NCI-H1694 treated with DMSO at 0.1 percent for 48 hours (cell line): ENCODE measurements at places on chromosomes 1 and 21.

- no peak for DNase-seq
Measured at GRCh38 chr1:39167632-39168209, 36.8 kb upstream of the MACF1 start.

GRCh38 chr1:165240492-165240891, 116.0 kb downstream of the LMX1A start:
- no peak for DNase-seq

GRCh38 chr1:115172270-115172669, 83.0 kb upstream of the TSPAN2 start:
- no peak for DNase-seq

DNA sequence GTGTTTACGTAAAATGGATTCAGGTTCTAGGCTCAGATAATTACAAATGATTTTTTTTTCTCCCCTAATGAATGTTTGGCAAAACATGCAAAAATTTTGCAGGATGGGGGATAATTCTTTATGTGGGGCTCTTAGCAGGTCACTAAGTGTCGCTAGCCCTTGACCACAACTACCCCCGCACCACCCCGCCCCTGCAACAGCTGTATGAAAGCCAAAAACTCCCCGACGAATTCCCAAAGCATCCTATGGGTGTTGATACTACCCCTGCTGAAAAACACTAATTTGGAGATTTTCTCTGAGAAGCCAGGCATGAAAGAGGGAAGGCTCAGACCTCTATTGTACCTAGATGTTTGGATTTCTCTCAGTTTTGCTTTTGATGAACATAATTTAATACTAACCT, 243.0 kb downstream of the TRABD2B start:
- DNase-seq, result no peak

GRCh38 chr1:223153177-223154119, 10.4 kb upstream of the TLR5 start:
- no peak for DNase-seq

DNA sequence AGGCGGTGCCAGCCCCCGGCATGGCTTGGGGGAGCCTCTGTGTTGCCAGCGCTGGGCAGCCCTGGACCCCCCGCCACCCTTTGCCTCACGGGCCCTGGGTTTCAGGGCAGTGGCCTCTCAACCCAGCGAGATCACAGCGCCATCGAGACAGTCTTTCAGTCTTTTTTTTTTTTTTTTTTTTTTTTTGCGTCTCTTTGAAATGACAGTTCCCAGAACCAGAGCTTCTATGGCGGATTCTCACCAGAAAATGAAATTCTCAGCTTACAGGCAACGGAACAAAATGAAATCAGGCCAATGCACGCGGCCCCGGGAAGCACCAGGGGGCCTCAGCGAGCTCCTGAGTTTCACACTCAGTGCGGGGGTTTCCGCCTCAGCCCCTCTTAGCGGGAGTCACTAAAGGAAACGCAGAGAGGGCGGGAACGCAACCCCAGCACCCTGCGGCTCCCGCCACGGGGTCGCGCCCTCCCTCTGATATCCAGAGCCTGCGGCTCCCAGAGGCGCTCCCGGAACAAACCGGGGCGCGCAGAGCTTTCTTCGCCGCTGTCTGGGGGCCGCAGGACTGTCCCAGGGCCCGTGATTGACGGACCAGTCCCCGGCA, 8.0 kb upstream of the COL6A1 start:
- peak; percentile 59 for DNase-seq

DNA sequence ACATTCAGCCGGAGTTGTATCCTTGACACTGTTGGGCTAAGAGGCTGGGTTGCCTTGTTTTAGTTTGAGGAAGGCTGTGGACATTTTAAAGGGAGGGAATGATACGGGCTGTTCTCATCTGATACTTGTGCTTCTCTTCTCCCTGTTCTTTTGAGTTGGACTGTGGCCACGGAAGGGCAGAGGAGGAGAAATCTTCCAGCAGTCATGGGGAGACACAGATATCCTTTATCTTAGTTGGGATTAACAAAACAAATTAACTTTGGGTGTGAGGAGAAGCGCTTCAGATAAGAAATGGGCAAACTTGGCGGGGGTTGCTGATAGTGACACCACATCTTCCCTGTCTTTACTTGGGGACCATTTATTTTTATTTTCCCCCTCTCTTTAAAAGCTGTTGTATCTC, 138.8 kb downstream of the ROR1 start:
- no peak for DNase-seq

DNA sequence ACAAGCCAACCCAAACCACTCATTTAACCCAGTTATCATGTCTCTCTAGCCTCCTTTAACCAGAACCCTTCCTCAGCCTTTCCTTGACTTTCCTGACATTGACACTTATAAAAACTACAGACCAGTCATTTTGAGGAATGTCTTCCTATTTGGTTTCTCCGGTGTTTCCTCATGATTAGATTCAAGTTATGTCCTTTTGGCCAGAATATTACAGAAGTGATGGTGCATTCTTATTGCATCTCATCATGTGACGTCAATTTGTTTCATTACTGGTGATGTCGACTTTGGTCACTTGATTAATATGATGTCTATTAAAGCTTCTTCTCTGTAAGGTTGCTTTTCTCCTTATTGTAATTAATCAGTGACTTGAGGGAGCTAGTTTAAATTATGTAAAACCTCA, 6.1 kb upstream of the RCSD1 start:
- DNase-seq, result no peak

GRCh38 chr21:20554785-20555184, 443.4 kb upstream of the NCAM2 start:
- DNase-seq, result no peak

DNA sequence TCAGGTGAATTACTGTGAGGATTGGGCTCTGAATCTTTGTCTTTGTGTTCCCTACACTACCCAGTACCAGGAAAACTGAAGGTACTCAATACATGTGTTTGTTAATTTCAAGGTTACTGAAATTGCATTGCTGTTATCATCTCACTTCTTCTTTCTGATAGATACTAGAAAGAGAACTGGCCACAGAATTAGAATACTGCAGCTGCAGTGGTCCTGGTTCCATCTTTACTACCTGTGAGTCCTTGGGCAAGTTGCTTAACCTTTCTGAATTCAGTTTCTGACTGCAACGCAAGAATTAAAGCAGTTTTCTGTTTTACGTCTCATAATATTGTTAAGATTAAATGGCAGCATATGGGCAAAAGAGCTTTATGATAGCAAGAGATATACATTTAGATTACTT, 263.5 kb downstream of the LMO4 start:
- DNase-seq, result no peak

GRCh38 chr21:33959680-33960079, 44.1 kb upstream of the ATP5PO start:
- DNase-seq, result no peak

- no peak for DNase-seq
Measured at GRCh38 chr1:39411526-39412478, 79.6 kb upstream of the BMP8A start.

GRCh38 chr1:92478393-92478792, 8.3 kb downstream of the GFI1 start:
- no peak for DNase-seq

- no peak for DNase-seq
Measured at GRCh38 chr1:150532860-150533259, 16.3 kb upstream of the ADAMTSL4 start.

GRCh38 chr1:236209185-236209584, 66.8 kb downstream of the GPR137B start:
- no peak for DNase-seq

GRCh38 chr1:115112496-115113375, 23.4 kb upstream of the TSPAN2 start:
- peak; percentile 8 for DNase-seq

- DNase-seq, result no peak
Measured at GRCh38 chr1:165628147-165628822, 2.7 kb upstream of the MGST3 start.

DNA sequence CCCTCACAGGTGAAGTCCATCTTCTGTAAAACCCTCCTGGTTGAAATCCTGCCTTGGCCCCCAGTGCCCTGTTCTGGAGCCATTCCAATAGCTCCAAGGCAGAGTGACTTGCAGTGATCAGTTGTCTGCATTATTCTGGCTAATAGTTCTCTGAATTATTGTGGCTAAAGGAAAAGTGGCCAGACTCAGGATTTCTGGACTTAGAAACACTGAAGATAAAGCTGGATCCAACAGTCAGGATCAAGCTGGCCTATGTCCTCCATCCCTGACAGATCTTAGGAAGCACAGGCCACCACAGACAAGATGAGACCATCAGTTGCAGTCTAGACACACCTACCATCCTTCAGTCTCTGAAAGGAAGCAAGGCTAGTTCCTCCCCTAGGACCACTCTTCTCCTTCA, 801 bp upstream of the C2CD4D start:
- no peak for DNase-seq

- peak; percentile 16 for DNase-seq
Measured at GRCh38 chr1:220217383-220217988, 54.8 kb downstream of the RAB3GAP2 start.

GRCh38 chr1:224542783-224543440, 73.2 kb upstream of the CNIH3 start:
- no peak for DNase-seq

GRCh38 chr21:42235593-42235992, 16.7 kb downstream of the ABCG1 start:
- no peak for DNase-seq

GRCh38 chr1:55869065-55869464, 653.9 kb upstream of the USP24 start:
- DNase-seq, result no peak

DNA sequence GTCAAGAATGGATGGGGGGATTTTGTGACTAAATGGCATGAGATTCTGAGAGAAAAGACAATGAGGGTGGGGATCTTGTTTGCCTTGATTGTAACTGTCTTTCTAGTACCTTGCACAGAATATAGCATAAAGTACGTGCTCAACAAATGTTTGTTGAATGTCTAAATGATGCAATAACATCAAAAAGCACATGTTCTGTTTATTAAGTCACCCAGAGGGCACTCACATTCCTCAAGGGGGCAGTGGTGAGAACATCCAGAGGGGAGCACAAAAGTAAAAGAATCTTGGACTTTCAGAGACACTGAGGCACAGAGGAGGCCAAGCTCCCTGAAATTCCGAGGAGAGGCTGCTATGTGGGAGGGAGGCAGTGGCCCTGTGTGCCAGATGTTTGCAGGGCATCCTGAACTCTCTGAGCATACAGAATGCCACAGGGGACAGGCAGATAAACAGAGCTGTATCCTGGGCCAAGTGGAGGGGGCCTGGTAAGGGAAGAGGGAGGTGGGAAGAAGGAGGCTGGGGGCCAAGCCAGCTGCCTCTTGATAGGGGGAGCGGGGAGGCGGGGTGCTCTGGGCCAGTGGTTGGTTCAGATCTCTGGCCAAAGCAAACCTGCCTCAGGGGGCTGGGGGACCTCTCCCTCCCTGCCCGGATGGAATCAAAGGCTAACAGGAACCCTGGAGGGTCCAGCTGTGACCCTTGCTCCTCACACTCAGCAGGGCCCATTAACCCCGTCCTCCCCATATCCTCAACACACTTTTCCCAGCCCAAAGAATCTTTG, 6.5 kb upstream of the ATP1A2 start:
- peak; percentile 11 for DNase-seq

DNA sequence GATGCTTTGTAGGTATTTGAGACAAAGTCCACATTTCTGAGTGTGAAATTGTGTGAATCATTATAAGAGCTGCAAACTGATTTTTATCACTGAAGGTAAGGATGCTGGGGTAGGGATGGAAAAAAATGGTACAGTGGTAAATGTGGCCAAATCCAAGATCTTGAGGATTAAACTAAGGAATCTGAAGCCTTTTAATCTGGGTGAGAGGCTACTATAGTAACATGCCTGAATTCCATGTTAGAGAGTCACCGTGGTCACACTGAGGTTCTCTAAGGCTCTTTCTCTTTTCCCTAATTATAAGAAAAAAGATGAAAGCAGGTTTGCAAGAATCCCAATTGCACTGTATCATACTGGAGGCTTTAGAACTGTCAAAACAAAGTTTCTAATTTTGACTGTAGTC, 17.6 kb downstream of the PTGER3 start:
- DNase-seq, result no peak

DNA sequence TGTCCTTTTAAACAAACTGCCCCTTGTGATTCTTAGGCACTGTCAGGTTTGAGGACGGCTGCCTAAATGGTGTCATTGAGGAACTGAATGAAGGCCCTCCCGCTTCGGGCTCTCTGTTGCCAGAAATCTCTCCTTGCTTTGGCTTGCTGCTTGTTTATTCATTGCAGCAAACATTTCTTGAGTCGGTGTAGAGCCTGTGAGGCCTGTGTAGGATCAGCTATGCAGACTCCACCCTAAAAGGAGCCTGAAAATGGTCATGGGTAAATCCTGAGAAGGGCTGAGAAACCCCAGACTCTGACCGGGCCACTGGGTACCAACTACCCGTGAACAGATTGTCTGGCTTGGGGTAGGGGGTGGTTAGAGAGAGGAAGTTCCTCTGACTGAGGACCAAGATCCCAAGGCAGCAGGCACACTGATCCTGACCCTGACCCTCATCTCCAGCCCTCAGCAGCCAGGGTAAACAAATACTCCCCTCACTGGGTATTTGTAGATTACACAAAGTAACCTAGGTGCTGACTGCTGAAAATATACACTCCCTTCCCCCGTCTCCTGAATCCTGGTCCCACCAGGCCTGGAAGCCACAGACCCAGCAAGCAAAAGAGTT, 3.1 kb downstream of the IL6R start:
- no peak for DNase-seq

GRCh38 chr1:198890214-198890930, 251.5 kb downstream of the PTPRC start:
- no peak for DNase-seq

- no peak for DNase-seq
Measured at GRCh38 chr21:43965911-43966585, 46.1 kb upstream of the TRAPPC10 start.

DNA sequence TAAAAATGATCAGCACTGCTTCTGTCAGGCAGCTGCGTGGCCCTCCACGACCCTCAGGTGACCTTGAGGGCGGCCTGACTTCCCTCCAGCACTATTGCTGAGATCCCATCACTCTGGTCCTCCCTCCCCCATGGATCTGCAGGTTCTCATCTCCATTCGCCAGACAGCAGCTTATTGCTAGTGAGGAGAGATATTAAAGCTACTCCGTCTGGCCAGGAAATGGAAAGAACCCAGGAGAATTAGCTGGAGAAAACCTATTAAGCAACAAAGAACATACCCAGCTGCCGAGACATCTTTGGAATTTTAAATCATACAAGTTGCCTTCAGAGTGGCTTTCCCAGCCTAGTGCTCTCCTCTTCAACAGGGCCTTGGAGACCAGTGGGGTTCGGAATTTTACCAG, 25.7 kb upstream of the KCNN3 start:
- DNase-seq, result no peak

- no peak for DNase-seq
Measured at GRCh38 chr1:89999628-90000027, 4.7 kb downstream of the ZNF326 start.

DNA sequence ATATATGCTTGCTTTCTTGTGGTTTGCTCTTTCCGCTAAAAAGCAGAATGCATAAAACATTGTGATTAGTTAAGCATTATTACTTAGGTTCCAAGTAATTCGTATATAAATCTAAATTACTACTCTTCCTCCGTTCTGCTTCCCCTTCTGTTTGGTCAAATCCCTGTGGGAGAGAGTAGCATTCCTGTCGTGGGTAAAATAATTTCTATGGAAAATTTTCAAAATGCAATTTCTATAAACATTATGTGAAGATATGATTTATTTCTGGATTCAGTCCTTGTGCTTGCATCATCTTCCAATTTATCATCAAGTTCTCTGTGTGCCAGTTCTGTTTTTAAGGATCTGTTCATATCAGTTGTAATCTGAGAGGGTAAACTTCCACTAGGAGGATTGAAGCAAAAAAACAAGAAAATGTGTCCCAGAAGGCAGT, 7.2 kb upstream of the WARS2 start:
- no peak for DNase-seq
